Heart right ventricle (tissue), 16 donors: ENCODE measurements at places on chromosomes 5 and 9. TPM values are rescaled to one million over a fixed set of nuclear protein-coding genes. Genes with fewer than 3 reads are reported as not detected.

DNA sequence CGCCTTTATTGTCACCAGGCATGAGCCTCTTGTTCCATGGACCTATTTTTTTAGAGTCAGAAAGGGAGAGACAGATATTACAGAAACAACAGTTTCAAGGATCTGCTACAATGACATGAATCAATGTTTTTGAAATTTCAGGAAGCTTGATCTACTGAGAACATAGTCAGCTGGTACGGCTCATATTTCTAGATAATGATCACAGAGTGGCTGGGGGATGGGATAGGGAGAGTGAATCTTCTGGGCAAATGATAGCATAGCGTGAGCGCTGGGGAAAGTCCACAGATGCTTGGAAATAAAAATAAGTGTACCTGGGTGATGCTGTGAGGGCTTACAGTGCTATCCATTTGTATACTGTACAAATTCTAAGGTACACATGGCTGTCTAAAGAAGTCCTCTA is 340.4 kb downstream of the EBF1 start:
- H3K4me1 ChIP-seq, result no peaks in the 10 kb centered on the region
- H3K27ac ChIP-seq, result no peak overlapping the region
- H3K36me3 ChIP-seq, result no peaks in the 10 kb centered on the region
- H3K4me3 ChIP-seq, result no peak overlapping the region

DNA sequence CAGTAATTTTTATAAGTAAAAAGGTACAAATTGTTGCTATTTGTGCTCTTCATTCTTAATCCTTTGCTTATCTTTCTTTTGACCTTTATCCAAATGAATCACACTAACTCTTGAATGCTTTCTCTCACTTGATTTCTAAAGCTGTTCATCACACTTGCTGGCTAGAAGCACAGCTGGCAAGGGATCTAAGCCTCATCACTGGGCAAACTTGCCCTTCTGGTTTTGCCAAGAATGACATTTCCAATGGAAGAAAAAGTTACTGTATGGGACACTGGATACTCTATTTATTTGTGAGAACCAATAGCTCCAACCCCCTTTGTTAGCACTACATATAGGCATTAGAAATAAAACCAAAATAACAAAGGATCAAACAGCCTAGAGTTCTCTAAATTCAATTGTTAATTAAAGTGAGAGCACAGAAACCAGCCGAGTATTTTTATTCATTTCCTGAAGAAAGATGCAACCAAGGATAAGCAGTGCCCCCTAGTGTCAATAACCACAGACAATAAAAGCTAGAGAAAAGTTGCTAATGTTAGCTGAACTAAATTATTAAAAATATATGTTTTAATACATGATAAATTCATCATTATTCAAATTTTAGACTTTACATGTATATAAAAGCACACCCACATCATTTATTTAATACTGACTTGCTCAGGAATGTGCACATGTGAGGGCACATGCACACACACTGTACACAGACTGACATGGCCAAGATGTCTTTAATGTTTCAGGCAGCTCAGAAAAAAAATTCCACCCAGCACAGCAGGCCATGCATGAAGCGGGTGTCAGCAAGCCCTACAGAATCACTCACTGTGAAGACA is 59.8 kb upstream of the POU5F2 start:
- no peak for DNase-seq
- no peak overlapping the region for H3K27ac ChIP-seq
- no peak overlapping the region for H3K4me3 ChIP-seq
- H3K27me3 ChIP-seq, result no peaks in the 10 kb centered on the region
- no peaks in the 10 kb centered on the region for H3K36me3 ChIP-seq

GRCh38 chr5:77398896-77399295 is 93.2 kb downstream of the WDR41 start:
- no peak overlapping the region for H3K4me3 ChIP-seq
- H3K27me3 ChIP-seq, result no peaks in the 10 kb centered on the region
- no peaks in the 10 kb centered on the region for H3K4me1 ChIP-seq
- no peaks in the 10 kb centered on the region for H3K36me3 ChIP-seq

GRCh38 chr5:169631360-169631759 is 5.7 kb upstream of the DOCK2 start:
- peaks cover 4% of the 10 kb centered on the region for H3K27me3 ChIP-seq
- no peaks in the 10 kb centered on the region for H3K4me1 ChIP-seq
- no peaks in the 10 kb centered on the region for H3K36me3 ChIP-seq
- H3K27ac ChIP-seq, result no peak overlapping the region
- no peak for DNase-seq

GRCh38 chr5:39148983-39149534 is 70.3 kb downstream of the FYB1 start:
- H3K36me3 ChIP-seq, result peaks cover 45% of the 10 kb centered on the region
- no peak overlapping the region for H3K4me3 ChIP-seq
- H3K4me1 ChIP-seq, result peaks cover 8% of the 10 kb centered on the region
- DNase-seq, result no peak

GRCh38 chr5:115313052-115313451 is 16.6 kb upstream of the CCDC112 start:
- H3K27ac ChIP-seq, result no peak overlapping the region
- DNase-seq, result no peak
- no peaks in the 10 kb centered on the region for H3K36me3 ChIP-seq
- H3K4me3 ChIP-seq, result no peak overlapping the region

GRCh38 chr5:117559005-117559844 is 984.6 kb upstream of the SEMA6A start:
- no peak overlapping the region for H3K4me3 ChIP-seq
- no peak for DNase-seq
- no peaks in the 10 kb centered on the region for H3K4me1 ChIP-seq
- H3K36me3 ChIP-seq, result no peaks in the 10 kb centered on the region

- H3K27ac ChIP-seq, result no peak overlapping the region
- peaks cover 9% of the 10 kb centered on the region for H3K4me1 ChIP-seq
- no peak overlapping the region for H3K4me3 ChIP-seq
- DNase-seq, result no peak
- no peaks in the 10 kb centered on the region for H3K36me3 ChIP-seq
Measured at GRCh38 chr5:149957855-149958254, 2.7 kb upstream of the SLC26A2 start.

- no peaks in the 10 kb centered on the region for H3K4me1 ChIP-seq
- no peak for DNase-seq
- H3K27me3 ChIP-seq, result no peaks in the 10 kb centered on the region
Measured at GRCh38 chr5:103327451-103327850, 68.9 kb downstream of the MACIR start.

The C9 gene
- not detected for total RNA-seq

The TMEM215 gene
- total RNA-seq, result not detected

The IFNA13 gene
- total RNA-seq, result not detected

The TGFBR1 gene
- 16.3 TPM for total RNA-seq

The PCDHB2 gene
- 2.1 TPM for total RNA-seq

The SLC27A6 gene
- 41.3 TPM for total RNA-seq
